ENCODE measurements at places on chromosomes 6 and 20.

GRCh38 chr6:35191889-35192288 lies 21.9 kb upstream of the SCUBE3 start:
- no peaks in the 10 kb centered on the region for H3K36me3 ChIP-seq
- peaks cover 20% of the 10 kb centered on the region for H3K27me3 ChIP-seq
- no peak overlapping the region for H3K4me3 ChIP-seq

DNA sequence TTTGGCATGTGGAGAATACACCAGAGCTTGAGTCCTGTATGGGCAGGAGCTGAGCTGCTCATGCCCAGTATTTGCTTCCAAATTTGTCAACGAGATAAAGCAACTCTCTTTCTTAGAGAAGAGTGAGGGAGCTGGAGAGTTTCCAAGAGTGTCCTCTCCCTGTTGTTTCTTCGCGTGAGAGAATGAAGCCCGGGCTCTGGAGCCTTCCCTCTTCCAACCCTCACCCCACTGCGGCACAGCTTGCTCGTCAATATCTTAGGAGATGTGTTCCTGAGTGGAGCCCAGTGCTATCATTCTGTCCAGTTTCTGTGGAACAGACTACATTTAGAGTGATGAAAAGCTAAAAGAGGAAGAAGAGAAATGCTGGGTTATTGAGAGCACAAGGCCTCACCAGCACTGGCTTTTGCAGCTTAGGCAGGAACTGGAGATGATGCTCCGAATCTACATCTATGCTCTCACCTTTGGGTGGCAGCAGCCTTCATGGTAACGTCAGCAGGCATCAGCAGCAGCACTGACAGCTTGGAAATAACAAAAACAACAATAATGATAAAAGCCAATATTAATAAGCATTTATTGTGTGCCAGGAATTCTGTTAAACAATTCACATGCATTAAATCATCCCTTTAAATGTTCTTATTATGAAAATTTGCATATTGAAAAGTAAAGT lies 66.5 kb upstream of the TFB1M start:
- no peak overlapping the region for H3K27ac ChIP-seq
- H3K36me3 ChIP-seq: no peaks in the 10 kb centered on the region
- no peaks in the 10 kb centered on the region for H3K4me1 ChIP-seq
- H3K4me3 ChIP-seq: no peak overlapping the region

DNA sequence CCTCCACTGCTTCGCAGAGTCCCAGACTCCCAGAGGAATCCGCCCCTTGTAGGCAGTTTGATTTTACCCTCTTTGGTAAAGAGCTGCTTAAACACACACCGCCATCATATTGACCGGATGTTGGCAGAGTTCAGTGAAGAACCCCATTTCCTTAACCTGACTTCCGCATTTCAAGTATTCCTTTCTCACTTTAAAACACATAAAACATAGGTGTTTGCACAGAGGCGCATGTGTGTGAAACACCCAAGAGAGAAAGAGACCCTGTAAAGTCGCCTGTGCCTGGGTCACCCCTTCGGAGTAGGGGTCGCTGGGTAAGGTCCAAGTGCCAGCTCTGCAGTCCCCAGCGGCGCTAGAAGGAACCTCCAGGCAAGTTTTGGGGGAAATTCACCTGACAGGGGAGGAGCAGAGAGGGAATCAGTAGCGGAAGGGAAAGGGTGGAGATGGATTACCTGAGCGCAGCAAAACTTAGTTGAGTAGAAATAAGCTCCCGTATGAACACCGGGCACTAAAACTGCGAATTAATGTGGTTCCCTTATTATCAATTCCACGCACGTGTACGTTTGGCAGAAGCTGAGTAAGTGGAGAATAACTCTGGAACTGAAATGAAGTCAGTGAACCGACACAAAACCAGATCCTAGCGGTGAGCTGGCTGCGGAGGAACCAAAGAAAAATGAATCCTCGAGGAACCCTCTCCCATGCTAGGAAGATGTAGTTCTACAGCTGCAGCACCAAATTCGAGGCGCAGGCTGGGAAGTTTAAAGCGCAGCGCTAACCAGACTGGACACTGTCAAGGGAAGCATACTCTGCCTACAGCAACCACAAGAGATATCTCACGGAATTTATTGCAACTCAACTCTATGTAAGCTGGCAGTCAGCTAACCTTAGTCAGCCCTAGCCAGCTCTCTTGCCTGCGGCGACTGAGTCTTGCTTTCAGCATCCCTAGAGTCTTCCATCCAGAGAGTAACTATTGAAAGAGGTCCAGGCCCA lies 3.5 kb upstream of the HTR1B start:
- peak overlapping the region; percentile 85 for H3K4me3 ChIP-seq
- peaks cover 46% of the 10 kb centered on the region for H3K27me3 ChIP-seq
- no peaks in the 10 kb centered on the region for H3K36me3 ChIP-seq
- DNase-seq: no peak

DNA sequence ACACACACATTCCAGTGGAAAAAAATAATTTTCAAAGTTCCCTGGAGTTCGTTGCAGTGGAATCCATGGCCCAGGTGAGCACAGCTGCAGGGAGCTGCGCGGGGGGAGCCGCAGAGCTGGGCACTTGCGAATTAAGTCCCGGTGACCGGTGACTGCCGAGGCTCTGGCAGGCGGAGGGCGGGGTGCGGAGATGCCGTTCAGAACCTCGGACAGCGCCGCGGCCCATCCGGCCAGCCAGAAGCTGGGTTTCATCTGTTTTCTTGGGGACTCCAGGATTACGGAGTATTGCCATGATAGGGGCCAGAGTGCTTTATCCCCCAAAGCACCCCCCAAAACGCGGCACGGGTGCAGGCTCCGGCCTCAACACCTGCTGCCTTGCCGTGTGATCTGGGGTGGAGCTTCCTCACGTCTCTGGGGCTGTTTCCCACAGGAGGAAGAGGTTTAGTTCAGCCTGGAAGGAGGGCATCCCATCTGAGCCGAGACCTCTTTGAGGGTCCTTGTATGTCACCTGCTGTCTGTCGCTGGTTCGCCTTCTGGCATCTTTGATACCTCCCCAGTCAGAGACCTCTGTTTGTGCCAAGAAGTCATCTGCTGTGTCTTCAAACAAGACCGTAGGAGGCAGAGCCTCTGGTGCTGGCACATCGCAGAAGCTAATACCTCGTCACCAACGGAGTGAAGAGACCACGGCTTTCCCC lies 99.4 kb downstream of the YTHDF1 start:
- H3K36me3 ChIP-seq: no peaks in the 10 kb centered on the region
- peak; percentile 67 for DNase-seq
- H3K4me1 ChIP-seq: no peaks in the 10 kb centered on the region
- H3K4me3 ChIP-seq: no peak overlapping the region

GRCh38 chr6:105739764-105740163 lies 336.9 kb upstream of the PREP start:
- no peaks in the 10 kb centered on the region for H3K36me3 ChIP-seq
- peaks cover 16% of the 10 kb centered on the region for H3K27me3 ChIP-seq
- no peak for DNase-seq
- no peak overlapping the region for H3K27ac ChIP-seq
- H3K4me3 ChIP-seq: no peak overlapping the region

GRCh38 chr20:3911956-3912355 lies 22.8 kb downstream of the PANK2 start:
- H3K27ac ChIP-seq: no peak overlapping the region
- peaks cover 5% of the 10 kb centered on the region for H3K4me1 ChIP-seq

GRCh38 chr6:124973780-124974179 lies 11.5 kb downstream of the RNF217 start:
- peaks cover 10% of the 10 kb centered on the region for H3K4me1 ChIP-seq
- no peaks in the 10 kb centered on the region for H3K27me3 ChIP-seq
- peaks cover 29% of the 10 kb centered on the region for H3K36me3 ChIP-seq

DNA sequence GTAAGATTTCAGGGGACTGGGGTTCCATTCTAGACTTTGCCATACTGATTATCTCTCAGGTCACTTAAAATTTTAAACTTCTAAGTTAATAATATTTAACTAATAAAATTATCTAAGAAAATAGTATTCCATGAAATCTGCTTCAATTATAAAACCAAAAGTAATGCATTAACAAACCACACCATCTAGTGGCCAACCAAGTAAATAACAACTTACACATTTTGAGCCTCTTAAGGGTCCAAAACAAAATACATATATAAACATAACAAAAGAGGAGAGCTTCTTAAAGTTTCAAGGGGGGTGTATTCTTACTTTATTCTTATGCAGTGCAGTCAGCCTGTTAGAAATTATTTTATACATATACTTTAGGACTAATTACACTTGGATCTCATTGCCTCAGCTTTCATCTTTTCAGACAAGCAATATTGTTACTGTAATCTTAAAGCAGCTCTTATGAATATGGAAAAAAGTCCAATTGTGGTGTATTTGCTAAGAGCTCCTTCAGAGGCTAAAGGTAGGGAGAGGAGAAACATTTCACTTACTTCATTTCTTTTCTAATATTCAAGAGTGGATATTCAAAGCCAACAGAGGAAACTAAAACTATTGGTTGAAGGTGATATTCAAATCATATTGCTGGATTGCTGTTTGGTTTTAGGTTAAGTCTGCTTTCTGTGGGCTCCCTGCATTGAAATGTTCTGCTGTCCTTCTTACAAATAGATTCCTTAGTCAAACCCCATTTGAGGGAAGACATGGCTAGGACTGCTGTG lies 199.7 kb upstream of the SIM1 start:
- H3K4me1 ChIP-seq: peaks cover 7% of the 10 kb centered on the region
- H3K27me3 ChIP-seq: no peaks in the 10 kb centered on the region
- no peaks in the 10 kb centered on the region for H3K36me3 ChIP-seq
- no peak overlapping the region for H3K4me3 ChIP-seq

DNA sequence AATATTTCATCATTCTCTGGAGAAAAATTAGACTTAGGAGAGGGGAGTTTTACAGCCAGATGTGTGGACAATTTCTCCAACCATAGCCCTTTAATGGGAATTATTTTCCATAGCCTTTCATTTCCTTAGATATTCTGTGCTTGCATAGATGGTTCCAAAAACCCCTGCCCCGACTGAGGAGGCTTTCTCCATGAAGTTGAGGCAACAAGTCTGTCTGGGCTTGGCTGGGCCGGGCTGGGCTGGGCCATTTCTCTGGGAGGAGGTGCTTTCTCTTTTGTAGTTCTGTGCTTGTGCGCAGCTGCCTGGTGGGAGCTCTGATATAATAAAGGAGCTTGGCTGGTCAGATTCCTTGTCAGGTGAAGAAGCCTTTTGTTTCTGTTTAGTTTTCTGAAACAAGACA lies 71.4 kb downstream of the SOBP start:
- H3K27me3 ChIP-seq: no peaks in the 10 kb centered on the region
- H3K4me3 ChIP-seq: no peak overlapping the region
- no peak overlapping the region for H3K27ac ChIP-seq
- H3K36me3 ChIP-seq: no peaks in the 10 kb centered on the region

DNA sequence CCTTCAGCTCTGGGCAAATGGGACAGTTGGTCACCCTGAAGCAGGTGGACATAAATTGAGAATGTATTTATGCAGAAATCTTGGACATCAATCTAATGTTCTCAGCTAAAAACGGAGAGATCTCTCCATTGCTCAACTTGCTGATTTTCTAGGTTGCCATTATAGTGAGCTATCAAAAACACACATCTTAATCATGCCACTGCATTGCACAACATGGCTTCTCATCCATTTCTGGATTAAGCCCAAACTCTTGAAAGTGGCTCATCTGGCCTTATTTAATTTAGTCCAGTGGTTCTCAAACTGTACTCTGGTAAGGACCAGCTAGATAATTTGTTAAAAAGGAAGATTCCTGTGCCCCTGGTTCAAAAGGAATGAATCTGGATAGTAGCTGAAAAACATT lies 324.9 kb upstream of the CITED2 start:
- H3K4me3 ChIP-seq: no peak overlapping the region
- no peaks in the 10 kb centered on the region for H3K36me3 ChIP-seq
- no peak overlapping the region for H3K27ac ChIP-seq
- DNase-seq: no peak

DNA sequence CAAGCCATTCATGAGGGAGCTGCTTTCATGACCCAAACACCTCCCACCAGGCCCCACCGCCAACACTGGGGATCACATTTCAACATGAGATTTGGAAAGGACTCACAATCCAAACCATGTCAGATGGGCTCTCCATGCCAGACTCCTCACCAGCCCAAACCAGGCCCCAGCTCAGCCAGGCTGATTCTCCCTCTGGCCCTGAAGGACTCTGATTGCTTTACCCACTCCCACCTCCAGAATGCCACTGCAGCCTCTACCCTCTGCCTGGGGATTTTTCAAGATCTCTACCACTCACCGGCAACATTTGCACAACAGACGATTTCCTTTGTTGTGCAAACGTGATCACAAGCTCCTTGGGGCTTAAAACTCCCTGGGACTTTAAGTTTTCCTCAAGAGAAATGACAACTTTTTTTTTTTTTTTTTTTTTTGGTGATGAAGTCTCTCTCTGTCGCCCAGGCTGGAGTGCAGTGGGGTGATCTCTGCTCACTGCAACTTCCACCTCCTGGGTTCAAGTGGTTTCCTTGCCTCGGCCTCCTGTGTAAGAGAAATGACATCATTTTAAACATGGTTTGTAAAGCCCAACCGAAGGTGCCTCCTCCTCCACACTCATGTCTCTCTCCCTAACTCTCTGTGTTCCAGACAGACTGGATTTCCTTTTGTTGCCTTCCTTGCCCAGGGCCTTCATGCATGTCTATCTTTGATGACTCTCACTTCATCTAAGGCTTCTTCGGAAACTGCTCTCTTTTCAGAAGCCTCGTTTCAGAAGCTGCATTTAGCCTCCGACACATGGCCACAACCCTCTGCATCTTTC lies 147.0 kb downstream of the CDH26 start:
- H3K27ac ChIP-seq: no peak overlapping the region
- no peak for DNase-seq
- no peak overlapping the region for H3K4me3 ChIP-seq
- peaks cover 18% of the 10 kb centered on the region for H3K27me3 ChIP-seq
- no peaks in the 10 kb centered on the region for H3K36me3 ChIP-seq
- H3K4me1 ChIP-seq: no peaks in the 10 kb centered on the region

DNA sequence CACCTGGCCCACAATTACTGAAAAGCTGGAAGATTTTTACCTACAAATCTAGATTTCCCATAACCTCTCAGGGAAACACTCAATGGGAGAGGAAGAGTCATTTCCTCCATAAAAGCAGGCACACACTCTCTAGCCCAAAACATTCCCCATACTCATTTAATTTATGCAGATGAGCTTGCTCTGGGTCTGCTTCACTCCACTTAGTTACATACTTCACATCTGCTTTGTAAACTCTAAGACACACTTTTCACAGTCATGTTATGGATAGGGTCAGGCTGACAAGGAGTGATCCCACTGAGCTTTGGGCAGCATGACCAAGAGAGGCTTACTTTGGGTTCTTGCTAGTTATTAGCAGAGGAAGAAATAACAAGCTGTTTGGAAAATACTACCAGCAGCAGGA lies 27.4 kb downstream of the TRPC4AP start:
- DNase-seq: no peak
- no peaks in the 10 kb centered on the region for H3K4me1 ChIP-seq
- peaks cover 37% of the 10 kb centered on the region for H3K36me3 ChIP-seq
- no peak overlapping the region for H3K4me3 ChIP-seq
- H3K27me3 ChIP-seq: no peaks in the 10 kb centered on the region

GRCh38 chr20:46343348-46343974 lies 35.2 kb upstream of the CDH22 start:
- H3K27ac ChIP-seq: no peak overlapping the region
- no peak overlapping the region for H3K4me3 ChIP-seq
- H3K27me3 ChIP-seq: peaks cover 47% of the 10 kb centered on the region
- no peak for DNase-seq
- H3K36me3 ChIP-seq: peaks cover 3% of the 10 kb centered on the region
- H3K4me1 ChIP-seq: peaks cover 1% of the 10 kb centered on the region

Data from progenitor cell of endocrine pancreas (in vitro differentiated cells).